ENCODE measurements at places on chromosomes 6 and 20.
A peak's percentile ranks its signal among the peaks of the same experiment; 100 is the strongest.

- no peak overlapping the region for H3K4me3 ChIP-seq
- H3K27ac ChIP-seq = no peak overlapping the region
- DNase-seq = peak; percentile 22
- H3K36me3 ChIP-seq = no peaks in the 10 kb centered on the region
These were observed 563.1 kb downstream of the TFAP2A start for GRCh38 chr6:9851541-9852380.

DNA sequence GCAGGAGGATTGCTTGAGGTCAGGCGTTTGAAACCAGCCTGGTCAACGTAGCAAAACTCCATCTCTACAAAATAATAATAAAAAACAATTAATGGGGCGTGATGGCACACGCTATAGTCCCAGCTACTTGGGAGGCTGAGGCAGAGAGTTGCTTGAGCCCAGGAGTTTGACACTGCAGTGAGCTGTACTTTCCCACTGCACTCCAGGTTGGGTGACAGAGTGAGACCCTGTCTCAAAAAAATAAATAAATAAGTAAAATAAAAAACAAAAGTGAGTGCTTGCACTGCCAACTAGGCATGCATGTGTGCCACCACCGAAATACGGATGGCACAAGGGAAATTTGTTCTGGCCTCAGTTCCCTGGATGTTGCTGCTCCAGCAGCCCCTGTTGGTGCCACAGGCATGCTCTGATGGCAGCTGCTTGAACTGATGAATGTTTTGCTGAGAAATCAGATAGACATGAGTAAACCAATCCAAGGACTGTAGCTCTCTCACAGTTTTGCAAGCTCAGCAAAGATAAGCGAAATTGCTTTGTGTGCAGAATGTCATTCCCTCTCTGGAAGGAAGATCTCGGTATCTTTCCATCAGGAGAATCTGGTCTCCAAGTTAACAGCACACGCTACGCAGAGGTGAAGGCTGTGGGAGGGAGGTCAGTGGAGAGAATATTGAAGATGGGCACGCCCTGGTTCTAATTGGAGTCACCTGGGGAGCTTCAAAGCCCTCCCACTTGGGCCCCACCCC is 188.0 kb upstream of the SLC24A3 start:
- no peak overlapping the region for H3K27ac ChIP-seq
- H3K4me1 ChIP-seq = no peaks in the 10 kb centered on the region
- no peaks in the 10 kb centered on the region for H3K36me3 ChIP-seq
- no peaks in the 10 kb centered on the region for H3K27me3 ChIP-seq
- no peak for DNase-seq

- no peak overlapping the region for H3K4me3 ChIP-seq
- H3K27me3 ChIP-seq = no peaks in the 10 kb centered on the region
- no peak overlapping the region for H3K27ac ChIP-seq
- no peaks in the 10 kb centered on the region for H3K4me1 ChIP-seq
- no peaks in the 10 kb centered on the region for H3K36me3 ChIP-seq
These were observed 26.1 kb upstream of the ENPP1 start for GRCh38 chr6:131781687-131782086.

- H3K27me3 ChIP-seq = no peaks in the 10 kb centered on the region
- peak overlapping the region; percentile 95 for H3K27ac ChIP-seq
- H3K4me1 ChIP-seq = peaks cover 49% of the 10 kb centered on the region
- peak; percentile 82 for DNase-seq
- H3K4me3 ChIP-seq = peak overlapping the region; percentile 77
- peaks cover 54% of the 10 kb centered on the region for H3K36me3 ChIP-seq
These were observed 2.3 kb downstream of the TUBB start for GRCh38 chr6:30722280-30723112.

GRCh38 chr6:126824226-126824625 is 294.2 kb upstream of the RSPO3 start:
- H3K27ac ChIP-seq = no peak overlapping the region
- no peaks in the 10 kb centered on the region for H3K27me3 ChIP-seq
- DNase-seq = no peak
- no peaks in the 10 kb centered on the region for H3K36me3 ChIP-seq

DNA sequence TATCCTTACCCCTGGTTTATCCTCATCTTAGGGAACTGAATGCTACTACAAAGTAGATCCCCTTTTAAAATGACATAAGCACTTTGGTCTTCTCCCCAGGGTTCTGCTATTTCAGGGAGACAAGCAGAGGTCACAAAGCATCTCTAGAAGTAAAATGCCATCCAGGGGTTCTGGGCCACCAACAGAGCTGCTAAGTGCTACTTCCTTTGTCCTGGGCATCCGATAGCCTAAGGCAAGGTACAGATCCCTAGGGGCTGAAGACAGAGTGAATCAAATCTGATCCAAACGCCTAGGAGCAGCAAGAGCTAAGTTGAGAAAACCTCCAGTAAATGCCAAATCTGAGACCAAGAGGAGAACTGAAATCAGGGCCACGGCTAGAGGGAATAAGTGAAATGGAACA is 161.2 kb downstream of the PTPRT start:
- H3K36me3 ChIP-seq = no peaks in the 10 kb centered on the region
- H3K27ac ChIP-seq = no peak overlapping the region
- no peak for DNase-seq
- H3K4me1 ChIP-seq = no peaks in the 10 kb centered on the region
- no peak overlapping the region for H3K4me3 ChIP-seq
- no peaks in the 10 kb centered on the region for H3K27me3 ChIP-seq

GRCh38 chr6:143059663-143060353 is 881 bp upstream of the AIG1 start:
- H3K27ac ChIP-seq = peak overlapping the region; percentile 93
- H3K27me3 ChIP-seq = no peaks in the 10 kb centered on the region
- H3K36me3 ChIP-seq = no peaks in the 10 kb centered on the region
- peaks cover 8% of the 10 kb centered on the region for H3K4me1 ChIP-seq

DNA sequence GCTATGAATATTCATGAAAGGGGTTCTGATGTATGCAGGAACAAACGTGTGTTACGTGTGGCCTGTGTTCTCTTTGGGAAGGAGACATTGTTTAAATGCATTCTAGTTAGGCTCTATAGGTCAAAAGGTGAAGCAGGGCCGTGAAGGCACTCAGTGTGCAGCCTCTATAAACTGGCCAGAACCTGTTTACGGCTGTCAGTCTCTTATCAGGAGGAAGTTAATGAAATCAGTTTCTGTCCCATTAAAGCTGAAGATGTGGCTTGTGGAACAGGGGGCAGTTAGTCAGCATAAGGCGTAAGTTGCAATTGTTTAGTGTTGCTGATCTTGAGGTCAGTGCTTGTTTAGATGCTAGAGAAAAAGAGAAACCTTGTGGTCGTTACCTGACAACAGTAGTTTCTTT is 111.5 kb upstream of the KCNG1 start:
- no peak overlapping the region for H3K27ac ChIP-seq
- no peak overlapping the region for H3K4me3 ChIP-seq
- no peak for DNase-seq
- no peaks in the 10 kb centered on the region for H3K27me3 ChIP-seq

DNA sequence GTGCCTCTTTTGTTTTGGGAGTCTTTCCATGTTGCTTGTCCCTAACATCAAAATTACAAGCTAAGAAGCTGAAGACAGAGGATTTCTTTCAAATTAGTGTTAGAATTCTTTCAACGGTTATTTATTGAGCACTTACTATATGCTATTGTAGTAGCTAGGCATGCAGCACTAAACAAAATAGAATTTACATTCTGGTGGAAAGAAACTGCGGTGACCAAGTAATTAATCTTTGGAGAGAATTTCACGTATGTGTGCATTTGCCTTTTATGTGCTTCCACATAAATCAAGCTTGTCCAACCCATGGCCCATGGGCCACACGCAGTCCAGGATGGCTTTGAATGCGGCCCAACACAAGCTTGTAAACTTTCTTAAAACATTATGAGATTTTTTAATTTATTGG is 33.0 kb upstream of the DUSP22 start:
- H3K4me3 ChIP-seq = no peak overlapping the region
- no peaks in the 10 kb centered on the region for H3K36me3 ChIP-seq
- H3K4me1 ChIP-seq = no peaks in the 10 kb centered on the region
- no peak for DNase-seq

DNA sequence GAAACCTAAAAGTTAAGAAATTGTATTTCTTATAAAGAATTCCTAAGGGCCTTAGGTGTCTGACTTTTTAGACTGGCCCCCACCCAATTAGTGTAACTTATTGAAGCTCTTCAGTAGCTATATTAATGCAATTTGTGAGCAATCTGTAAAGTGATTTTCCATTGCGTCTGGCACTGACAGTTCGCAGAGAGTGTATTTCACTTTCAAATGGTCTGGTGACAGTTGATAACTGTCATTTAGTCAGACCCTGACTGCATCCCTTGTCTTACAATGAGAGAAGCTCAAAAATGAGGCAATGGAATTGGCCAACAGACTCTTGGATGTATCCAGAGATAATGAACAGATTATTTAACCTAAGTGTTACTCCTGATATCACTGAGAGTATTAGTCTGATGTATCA is 351.8 kb downstream of the FRK start:
- no peaks in the 10 kb centered on the region for H3K27me3 ChIP-seq
- H3K27ac ChIP-seq = no peak overlapping the region
- no peak for DNase-seq
- no peak overlapping the region for H3K4me3 ChIP-seq

GRCh38 chr6:14466278-14466677 is 348.7 kb downstream of the CD83 start:
- no peak overlapping the region for H3K4me3 ChIP-seq
- no peaks in the 10 kb centered on the region for H3K27me3 ChIP-seq
- H3K36me3 ChIP-seq = no peaks in the 10 kb centered on the region

GRCh38 chr20:62543470-62544302 is 67.9 kb upstream of the GATA5 start:
- no peaks in the 10 kb centered on the region for H3K4me1 ChIP-seq
- H3K4me3 ChIP-seq = no peak overlapping the region
- peak; percentile 42 for DNase-seq

DNA sequence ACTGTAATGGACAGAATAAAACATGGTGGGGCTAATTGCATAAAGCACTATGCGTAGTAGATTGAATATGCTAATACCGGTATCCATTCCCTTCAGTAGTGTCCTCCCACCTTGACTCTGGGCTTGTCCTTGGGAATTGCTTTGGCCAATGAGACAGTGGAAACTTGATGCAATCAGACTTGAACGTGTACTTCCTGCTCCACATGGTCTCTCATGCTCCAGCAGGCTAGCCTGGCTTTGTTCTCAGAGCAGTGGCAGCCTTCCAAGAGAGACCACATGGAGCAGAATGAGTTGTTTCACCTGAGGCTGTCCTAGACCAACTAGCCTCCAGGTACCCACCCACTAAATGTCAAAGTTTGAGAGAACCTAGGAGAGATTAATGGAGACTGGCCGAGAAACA is 37.0 kb upstream of the BTBD3 start:
- DNase-seq = no peak
- no peak overlapping the region for H3K27ac ChIP-seq
- no peak overlapping the region for H3K4me3 ChIP-seq
- H3K36me3 ChIP-seq = no peaks in the 10 kb centered on the region
- H3K4me1 ChIP-seq = no peaks in the 10 kb centered on the region

DNA sequence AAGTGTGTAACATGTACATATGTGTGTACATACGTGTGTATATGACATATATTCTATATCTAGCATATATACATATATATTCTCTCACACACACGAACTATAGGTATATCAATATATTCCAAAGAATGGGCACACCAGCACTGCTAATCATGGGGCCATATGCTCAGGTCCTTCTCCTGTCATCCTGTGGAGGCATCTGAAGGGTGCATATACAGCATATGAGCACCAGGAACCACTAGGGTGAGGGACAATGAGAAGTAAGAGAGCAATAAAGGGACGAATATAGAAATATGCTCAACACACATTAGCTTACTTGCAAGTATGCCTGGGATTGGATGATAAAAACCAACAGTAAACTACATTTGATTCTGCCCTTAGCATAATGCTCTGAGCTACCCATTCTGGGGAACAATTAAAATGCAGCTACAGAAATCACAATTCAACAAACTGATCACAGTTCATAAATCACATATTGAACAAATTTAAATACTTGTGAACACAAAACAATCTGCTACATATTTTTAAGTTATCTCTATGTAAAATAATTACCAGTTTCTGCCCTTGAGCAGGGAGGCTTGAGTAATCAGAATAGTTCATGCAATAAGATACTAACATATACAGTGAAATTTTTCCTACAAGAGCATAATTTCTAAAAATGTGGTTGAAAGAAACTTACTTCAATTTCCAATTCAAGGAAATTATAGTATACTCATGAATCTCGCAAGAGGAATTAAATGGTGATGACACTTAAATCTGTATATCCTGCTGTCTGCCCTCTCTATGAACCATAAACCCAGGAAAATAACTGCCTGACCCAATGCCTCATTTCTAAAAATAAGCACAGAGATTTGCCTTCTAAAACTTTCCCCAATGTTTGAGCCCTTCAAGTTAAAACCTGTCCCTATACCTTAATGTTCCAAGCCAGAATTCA is 272.2 kb upstream of the THEMIS start:
- H3K27me3 ChIP-seq = no peaks in the 10 kb centered on the region
- no peak overlapping the region for H3K27ac ChIP-seq
- H3K4me1 ChIP-seq = no peaks in the 10 kb centered on the region
- no peak overlapping the region for H3K4me3 ChIP-seq
- DNase-seq = no peak

DNA sequence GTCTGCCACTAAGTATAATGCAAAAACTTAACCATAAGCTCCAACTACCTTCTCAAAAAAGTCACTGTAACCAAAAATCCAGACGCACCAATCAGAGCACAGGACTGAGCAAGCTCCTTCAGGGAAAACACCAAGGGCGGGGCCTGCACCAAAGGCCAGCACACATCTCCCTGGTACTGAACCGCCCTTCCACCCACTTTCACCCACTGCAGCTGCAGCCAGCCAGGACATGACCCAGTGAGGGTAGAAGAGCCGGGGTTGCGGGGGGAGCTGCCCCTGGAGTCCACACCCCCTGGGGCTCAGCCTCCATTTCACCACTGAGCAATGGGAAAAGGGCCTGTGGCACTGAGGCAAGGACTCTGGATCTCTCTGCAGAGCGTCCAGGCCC is 54.3 kb downstream of the TAF4 start:
- H3K27ac ChIP-seq = no peak overlapping the region
- no peaks in the 10 kb centered on the region for H3K4me1 ChIP-seq
- no peak overlapping the region for H3K4me3 ChIP-seq
- no peaks in the 10 kb centered on the region for H3K27me3 ChIP-seq
- H3K36me3 ChIP-seq = peaks cover 4% of the 10 kb centered on the region

Data from upper lobe of left lung (tissue), 6 donors.